ENCODE measurements at places on chromosomes 7 and 10.

- no peak for DNase-seq
These were observed 45.1 kb downstream of the DPY19L1 start for GRCh38 chr7:34991938-34992840.

GRCh38 chr10:14820010-14820774 is 17.6 kb downstream of the CDNF start:
- peak; percentile 38 for DNase-seq

DNA sequence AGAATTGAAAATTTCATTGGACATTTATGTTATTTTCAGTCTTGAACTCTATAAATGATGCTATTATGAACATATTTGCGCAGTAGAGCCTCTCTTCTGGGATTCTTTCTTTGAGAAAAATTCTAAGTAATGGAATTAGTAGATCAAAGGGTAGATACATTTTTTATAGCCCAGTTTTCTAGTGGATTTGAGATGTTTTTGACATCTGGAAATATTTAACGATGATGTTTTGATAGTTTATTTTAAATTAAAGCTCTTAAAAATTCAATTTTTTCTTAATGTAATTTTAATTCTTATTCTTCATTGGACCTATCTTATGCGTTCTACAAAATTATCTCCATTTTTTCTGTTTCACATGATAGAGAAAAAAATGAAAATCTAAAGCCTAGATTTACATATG is 103.0 kb downstream of the ADAM22 start:
- DNase-seq: no peak

DNA sequence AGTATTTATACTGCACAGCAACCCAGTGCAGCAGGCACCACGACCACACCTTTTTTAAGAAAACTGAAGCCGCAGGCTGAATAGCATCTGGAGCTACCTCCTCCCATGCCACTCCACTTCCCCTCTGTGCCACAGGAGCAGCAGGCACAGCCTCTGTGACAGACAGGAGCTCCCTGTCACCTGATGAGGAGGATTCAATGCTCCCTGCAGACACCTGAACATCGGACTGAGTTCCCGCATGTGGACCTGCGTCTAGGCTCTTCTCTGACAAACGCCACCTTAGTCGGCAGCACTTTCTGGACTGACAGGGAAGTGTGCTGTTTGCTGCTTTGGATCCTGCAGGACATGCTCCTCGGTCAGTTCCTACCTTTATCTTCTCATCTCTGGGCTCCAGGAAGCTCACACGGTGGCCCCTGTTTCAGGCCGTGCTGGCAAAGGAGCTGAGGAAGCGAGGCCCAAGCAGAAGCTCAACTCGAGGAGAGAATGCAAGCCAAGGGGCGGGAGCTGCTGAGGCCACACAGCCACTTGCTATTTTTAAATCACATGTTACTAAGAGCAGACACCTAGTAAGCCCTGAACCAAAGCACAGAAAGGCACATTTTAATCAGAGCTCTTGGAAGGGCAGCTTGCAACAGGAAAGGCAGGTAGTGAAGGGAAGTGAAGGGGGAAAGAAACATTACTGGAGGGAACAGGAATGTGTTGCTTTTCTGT is 56.6 kb downstream of the VOPP1 start:
- no peak for DNase-seq

DNA sequence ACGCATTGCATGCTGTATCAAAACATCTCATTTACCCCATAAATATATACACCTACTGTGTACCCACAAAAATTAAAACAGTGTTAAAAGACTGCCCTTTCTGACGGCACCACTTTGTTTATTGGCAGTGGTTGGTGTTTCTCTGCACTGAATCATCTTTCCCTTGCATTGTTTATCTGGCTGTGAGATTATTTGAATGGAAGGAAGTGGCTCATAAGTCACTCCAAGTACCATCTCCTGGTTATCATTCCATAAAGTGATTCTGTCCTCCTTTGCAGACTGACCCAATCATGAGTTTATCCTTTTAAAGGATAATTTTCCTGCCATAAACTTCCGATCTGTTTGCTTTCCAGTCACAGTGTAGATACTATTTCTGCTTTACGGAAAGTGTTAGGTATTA is 183.8 kb downstream of the CAMK1D start:
- no peak for DNase-seq

- DNase-seq: no peak
These were observed 19.9 kb upstream of the MAP3K8 start for GRCh38 chr10:30413996-30414576.

DNA sequence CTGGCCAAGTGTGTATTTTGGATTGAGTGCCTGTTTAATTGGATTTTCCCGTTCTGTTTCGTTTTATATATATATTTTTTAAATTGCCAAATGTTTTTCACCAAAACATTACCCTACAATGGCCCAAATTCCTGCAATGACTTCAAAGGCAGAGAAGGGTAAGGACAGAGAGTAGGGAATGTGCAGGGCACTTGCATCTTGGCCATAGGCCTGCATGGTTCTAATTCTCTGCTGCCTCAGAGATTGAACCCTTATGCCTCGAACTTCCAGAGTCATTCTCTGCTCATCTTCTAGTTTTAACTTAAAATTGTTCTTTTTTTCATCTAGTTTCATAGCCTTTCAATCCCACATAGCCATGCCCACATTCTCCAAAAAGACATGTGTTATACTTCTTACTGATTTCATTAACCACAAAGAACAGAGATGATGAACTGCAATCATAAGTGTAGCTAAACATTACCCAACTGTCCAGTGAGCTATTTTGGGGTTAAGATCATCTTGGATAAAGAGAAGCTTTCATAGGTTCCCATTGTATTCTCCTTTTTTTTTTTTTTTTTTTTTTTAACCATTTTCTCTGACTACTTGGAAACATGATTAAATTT is 177.6 kb downstream of the PLXDC2 start:
- no peak for DNase-seq

GRCh38 chr10:60905580-60905979 is 38.4 kb downstream of the RHOBTB1 start:
- no peak for DNase-seq

GRCh38 chr10:44261710-44262455 is 123.0 kb downstream of the CXCL12 start:
- DNase-seq: no peak

GRCh38 chr10:71259282-71259681 is 46.9 kb downstream of the UNC5B start:
- no peak for DNase-seq

- DNase-seq: no peak
These were observed 104.3 kb upstream of the STEAP1B start for GRCh38 chr7:22604246-22604645.

GRCh38 chr10:96740141-96740540 is 19.8 kb upstream of the PIK3AP1 start:
- no peak for DNase-seq

DNA sequence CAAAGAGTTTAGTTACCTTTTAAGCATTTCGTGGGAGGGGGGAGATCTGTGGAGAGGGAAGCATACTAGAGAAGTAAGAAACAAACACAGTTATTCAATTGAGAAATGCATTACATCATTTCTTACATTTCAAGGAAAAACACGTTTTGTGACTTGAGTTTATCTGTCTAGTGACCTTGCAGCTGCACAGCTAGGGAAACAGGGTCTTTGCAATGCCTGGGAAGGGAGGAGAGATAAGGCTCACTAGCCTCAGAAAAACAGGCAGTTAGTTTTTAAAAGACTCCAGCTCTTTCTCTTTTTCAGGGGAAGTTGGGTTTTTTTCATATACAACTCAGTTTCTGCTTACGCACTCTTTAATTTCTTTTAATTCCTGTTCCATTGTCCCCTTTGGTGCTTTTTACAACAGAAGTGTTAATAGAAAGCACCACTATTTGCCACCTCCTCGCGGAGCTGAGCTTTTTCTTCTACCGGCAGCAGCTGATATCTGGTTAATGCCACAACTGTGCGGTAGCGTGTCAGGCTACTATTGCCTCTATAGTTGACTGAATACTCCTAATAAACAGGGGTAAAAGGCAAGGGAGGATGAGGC is 5.6 kb downstream of the CYP3A43 start:
- no peak for DNase-seq

GRCh38 chr7:133688483-133689239 is 435.8 kb downstream of the EXOC4 start:
- no peak for DNase-seq

DNA sequence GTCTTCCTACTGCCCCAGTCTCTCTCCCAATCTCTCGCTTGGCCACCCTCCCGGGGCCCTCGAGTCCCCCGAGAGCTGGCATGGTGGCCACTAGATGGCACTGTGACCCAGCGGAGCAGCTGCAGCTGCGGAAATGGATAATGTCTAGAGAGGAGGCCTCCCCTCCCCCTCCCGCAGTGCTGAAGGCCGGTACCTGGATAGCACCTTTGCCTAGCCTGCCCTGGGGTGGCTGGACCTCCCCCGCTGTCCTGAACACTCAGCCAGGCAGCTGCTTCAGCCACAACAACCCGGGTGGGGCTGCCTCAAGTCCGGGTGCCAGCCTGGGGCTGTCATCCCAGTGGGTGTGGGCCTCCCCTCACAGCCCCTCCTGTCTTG is 65.2 kb downstream of the GOLGA7B start:
- DNase-seq: peak; percentile 73

DNA sequence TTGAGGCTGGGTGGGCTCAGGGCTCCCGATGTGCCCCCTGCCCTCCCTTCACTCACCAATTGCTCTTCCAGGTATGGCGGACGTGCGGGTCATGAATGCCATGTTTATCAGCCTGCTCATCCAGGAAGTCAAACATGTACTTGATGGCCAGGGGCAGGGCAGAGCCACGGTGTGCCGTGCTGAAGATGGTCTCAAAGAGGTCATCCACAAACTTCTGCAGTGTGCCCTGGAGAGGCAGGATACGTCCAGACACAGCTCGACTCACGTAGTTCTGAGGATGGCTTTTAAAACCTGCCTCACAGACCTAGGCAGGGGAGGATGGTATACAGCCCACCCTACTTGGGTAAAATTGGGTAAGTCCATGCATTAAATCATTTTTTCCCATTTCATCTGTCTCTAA is 431.2 kb downstream of the PLXNA4 start:
- DNase-seq: no peak

GRCh38 chr10:110337401-110337800 is 32.7 kb upstream of the SMNDC1 start:
- DNase-seq: no peak

DNA sequence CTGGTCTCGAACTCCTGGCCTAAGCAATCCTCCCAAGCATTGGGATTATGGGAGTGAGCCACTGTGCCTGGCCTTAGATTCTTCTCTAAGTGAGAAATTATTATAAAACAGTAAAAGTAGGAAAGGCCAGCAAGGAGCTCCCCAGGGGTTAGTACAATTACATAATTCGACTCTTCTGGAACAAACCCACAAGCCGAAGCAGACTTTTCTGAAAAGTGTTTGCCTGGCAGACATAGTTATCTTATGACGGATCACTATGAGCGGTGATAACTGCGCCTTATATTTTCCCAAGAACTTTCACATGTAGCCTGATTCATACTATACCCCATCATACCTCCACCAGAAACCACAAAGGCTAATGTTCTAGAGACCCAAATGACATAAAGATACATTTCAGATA is 30.2 kb upstream of the SH3PXD2A start:
- DNase-seq: no peak

DNA sequence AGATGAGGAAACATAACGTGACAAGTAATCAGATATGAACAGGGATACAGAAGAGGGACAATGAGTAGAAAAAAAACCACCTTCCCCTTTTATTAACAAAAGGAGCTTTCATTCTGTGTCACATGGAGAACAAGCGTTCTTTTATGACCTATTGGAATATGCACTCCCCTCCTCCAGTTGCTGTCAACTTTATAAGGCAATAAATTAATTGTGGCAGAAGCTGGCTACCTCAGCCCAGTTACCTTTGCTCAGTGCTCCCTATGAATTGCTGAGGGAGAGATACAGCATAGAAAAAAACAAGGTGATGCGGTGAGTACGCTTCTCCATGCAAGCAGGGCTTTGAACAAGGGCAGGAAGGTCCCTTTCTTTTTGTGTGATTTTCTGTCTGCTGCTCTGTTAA is at the start of gene MGAM2:
MGAM2 (plus strand) TSS at position 220 of the 400 bp plus-strand sequence. CDS start 5,156 bp downstream, outside the sequence.
- DNase-seq: no peak

DNA sequence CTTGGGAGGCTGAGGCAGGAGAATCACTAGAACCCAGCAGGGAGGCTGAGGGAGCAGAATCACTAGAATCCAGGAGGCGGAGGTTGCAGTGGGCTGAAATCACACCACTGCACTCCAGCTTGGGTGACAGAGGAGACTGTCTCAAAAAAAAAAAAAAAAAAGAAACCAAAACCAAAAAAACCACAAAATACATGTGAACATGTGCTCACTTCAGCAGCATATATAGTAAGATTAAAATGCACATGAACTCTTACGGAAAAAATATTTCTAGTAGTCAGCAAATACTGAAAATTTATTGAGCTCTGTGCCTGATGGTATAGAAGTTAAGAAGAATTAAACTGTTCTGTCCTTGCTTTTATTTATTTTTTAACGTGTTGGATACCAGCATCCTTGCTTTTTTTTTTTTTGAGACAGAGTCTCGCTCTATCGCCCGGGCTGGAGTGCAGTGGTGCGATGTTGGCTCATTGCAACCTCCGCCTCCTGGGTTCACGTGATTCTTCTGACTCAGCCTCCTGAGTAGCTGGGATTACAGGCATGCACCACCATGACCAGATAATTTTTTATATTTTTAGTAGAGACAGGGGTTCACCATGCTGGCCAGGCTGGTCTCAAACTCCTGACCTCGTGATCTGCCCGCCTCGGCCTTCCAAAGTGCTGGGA is 9.6 kb upstream of the ZNF487 start:
- no peak for DNase-seq

- peak; percentile 12 for DNase-seq
These were observed 110.8 kb downstream of the JAZF1 start for GRCh38 chr7:28069807-28070206.

DNA sequence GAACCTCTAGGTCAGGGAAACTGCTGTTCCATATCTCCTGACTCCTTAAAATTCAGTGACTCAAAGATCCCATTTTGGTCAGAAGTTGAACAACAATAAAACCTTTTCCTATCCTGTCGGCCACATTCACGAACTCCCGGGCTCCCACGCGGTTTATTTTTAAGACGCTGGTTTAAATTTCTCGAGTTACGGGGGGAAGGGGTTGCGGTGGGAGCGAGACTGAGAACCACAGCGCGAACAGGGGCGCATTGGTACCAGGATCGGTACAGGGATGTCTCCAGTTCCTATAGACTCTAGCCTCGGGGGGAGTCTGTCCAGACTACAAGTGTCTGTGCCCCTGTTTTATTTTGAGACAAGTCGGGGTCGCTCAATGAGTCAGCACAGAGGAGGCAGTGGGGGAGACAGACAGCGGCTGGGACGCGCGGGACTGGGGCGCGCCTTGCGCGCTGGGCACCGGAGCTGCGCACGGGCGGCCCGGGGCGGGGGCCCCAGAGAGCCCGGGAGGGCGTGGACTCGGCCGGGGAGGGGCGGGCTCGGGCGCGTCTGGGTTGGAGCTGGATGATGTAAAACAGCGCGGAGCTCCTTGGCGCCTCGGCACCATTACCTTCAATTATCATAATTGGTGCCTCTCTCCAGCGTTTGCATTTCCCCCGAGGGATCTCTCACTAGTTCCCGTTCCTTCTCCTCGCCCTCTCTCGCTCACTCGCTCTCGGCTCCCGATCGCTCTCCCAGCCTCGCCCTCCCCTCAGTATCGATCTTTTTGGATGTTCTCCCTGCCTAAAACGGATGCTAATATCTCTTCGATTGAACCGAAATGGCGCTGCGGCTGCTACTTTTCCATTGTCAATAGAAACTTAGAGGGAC is 8.7 kb upstream of the BAMBI start:
- no peak for DNase-seq

GRCh38 chr7:136517971-136518370 is 350.5 kb upstream of the CHRM2 start:
- DNase-seq: no peak

- DNase-seq: no peak
These were observed 2.1 kb downstream of the NOS3 start for GRCh38 chr7:150992833-150993302.

GRCh38 chr7:156842317-156842716 is 50.7 kb downstream of the LMBR1 start:
- DNase-seq: no peak

Measured in putamen (tissue), 1 donor.